ENCODE measurements at places on chromosomes 6 and 20.

- DNase-seq = no peak
Measured at GRCh38 chr6:15170126-15170525, 75.7 kb upstream of the JARID2 start.

DNA sequence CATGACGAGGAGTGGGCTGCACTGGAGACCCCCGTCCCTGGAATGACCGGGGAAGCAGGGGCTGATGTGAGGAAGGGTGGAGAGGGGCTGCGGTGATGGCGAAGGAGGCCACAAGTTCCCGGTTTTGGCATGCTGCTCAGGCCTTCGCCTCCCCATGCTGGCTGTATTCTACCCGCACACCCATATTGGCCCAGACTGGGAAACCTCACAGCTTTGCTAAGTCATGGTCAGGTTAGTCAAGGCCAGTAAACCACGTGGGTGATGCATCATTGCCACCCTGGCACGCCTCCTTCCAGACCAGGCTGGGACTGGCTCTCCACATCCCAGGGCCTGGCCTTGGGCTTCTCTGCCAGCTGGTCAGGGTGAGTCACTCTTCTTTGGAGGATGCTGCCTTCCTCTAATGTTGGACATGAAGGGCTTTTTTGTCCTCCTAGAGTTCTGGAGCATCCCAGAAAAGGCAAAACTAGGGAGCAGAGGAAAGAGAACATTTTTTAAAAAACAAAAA is 53.8 kb downstream of the PCNA start:
- DNase-seq = no peak

GRCh38 chr6:167407239-167408064 is 82.6 kb downstream of the TTLL2 start:
- no peak for DNase-seq

- no peak for DNase-seq
Measured at GRCh38 chr20:3282271-3283221, 43.6 kb upstream of the SLC4A11 start.

GRCh38 chr20:37218976-37219375 is 39.6 kb upstream of the MROH8 start:
- no peak for DNase-seq
